Activated CD8-positive, alpha-beta T cell treated with anti-CD3 and anti-CD28 coated beads for 36 hours (primary cell): ENCODE measurements at places on chromosomes 2 and 18. TPM values are rescaled to one million over a fixed set of nuclear protein-coding genes. Genes with fewer than 3 reads are reported as not detected.
A peak's percentile ranks its signal among the peaks of the same experiment; 100 is the strongest.

DNA sequence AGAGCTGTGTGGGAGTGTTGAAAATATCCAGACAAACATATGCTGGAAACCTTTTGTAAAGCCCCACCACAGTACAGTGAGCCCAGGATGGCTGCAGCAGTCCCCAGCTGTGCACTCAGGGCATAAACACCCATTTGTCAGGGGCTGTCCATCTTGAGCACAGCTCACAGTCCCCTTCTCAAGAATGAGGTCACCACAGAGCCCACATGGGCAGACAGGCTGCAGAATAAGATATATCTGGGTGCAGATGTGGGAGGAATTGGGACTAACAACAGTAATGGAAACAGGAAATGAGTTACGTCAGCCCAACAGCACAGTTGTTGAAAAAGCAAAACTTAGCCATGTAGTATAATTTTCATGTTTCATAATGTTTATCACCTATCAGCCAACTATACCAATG, 219.6 kb downstream of the ETAA1 start:
- DNase-seq: no peak
- no peak overlapping the region for H3K4me3 ChIP-seq
- H3K27ac ChIP-seq: no peak overlapping the region
- no peaks in the 10 kb centered on the region for H3K27me3 ChIP-seq

DNA sequence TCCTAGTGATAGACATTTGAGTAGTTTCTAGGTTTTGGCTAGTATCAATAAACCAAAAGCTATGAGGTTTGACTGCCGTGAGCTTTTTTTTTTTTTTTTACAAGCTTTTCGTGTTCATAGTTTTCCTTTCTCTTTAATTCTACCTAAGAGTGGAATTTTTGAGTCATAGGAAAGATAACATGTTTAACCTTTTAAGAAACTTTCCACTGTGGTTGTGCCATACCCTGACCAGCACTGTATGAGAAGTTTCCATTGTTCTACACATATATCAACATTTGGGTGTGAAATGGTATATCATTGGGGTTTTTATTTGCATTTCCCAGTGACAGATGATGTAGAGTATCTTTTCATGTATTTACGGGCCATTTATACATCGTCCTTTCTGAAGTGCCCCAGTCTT, 31.7 kb downstream of the UBE2F start:
- peak overlapping the region; percentile 49 for H3K4me3 ChIP-seq
- peak; percentile 80 for DNase-seq
- peaks cover 71% of the 10 kb centered on the region for H3K36me3 ChIP-seq
- peak overlapping the region; percentile 98 for H3K27ac ChIP-seq
- H3K27me3 ChIP-seq: no peaks in the 10 kb centered on the region
- peaks cover 74% of the 10 kb centered on the region for H3K4me1 ChIP-seq

Gene CYP27C1
- total RNA-seq: not detected

Gene TUBB8B
- total RNA-seq: not detected
